ENCODE measurements at places on chromosomes 6 and 20.

- no peak for DNase-seq
These were observed 177.6 kb downstream of the SASH1 start for GRCh38 chr6:148520109-148520841.

GRCh38 chr6:31579546-31580437, 2.4 kb downstream of the LTB start:
- no peak for DNase-seq

DNA sequence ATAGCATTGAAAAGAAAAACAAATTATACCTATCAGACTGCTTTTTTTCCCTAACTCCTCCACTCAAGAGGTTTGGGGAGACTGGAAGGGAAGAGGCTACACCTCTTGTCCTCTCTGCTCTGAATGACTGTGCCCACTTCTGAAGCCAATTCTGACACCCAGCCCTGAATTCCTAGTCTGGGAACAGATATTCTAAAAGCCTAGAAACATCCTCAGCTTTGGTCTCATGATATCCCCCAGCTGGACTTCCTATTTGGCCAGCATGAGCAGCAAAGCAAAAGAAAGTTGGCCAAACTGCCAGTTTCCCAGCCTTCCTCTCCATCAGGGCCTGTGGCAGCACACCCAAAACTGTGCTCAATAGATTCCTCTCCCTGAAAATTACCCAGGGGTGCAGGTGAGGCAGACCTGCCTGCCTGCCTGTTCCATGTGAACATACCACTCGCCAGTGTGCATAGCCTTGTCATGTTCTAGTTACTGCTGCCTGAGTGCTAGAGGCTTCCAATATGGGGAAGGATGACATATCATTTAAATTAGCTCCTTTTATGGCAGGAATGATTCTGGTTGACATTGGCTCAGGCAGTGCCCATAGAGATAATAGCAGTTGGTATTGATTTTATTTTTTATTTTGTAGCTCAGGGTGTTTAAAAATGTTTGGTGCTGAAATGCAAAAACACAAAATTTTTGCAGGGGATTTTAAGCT, 152.1 kb upstream of the RIN2 start:
- no peak for DNase-seq

GRCh38 chr6:137726582-137726981, 140.5 kb upstream of the TNFAIP3 start:
- DNase-seq, result no peak

- DNase-seq, result no peak
These were observed 85.7 kb upstream of the CST7 start for GRCh38 chr20:24863356-24863755.

GRCh38 chr6:72976484-72976883, 248.8 kb downstream of the KHDC1L start:
- no peak for DNase-seq

DNA sequence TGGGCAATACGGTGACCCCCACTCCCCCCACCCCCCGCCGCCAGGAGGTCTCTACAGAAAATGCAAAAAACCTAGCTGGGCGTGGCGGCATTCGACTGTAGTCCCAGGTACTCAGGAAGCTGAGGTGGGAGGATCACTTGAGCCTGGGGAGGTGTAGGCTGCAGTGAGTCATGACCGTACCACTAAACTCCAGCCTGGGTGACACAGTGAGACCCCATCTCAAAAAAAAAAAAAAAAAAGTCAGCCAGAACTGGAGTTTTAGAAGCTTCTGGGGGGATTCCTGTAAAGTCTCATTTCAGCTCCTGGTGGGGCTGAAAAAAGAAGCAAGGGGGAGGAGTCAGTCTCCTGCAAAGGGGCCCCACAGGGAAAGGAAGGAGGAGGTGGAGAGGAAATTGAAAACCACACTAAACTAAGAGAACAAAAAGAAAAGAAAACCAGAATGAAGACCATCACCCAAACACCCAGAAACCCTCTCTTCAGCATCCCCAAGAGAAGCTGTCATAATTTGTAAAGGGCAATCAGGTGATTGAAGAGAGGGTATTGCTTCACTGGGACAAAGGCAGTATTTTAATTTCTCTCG, 50.4 kb downstream of the NOL4L start:
- DNase-seq, result no peak

DNA sequence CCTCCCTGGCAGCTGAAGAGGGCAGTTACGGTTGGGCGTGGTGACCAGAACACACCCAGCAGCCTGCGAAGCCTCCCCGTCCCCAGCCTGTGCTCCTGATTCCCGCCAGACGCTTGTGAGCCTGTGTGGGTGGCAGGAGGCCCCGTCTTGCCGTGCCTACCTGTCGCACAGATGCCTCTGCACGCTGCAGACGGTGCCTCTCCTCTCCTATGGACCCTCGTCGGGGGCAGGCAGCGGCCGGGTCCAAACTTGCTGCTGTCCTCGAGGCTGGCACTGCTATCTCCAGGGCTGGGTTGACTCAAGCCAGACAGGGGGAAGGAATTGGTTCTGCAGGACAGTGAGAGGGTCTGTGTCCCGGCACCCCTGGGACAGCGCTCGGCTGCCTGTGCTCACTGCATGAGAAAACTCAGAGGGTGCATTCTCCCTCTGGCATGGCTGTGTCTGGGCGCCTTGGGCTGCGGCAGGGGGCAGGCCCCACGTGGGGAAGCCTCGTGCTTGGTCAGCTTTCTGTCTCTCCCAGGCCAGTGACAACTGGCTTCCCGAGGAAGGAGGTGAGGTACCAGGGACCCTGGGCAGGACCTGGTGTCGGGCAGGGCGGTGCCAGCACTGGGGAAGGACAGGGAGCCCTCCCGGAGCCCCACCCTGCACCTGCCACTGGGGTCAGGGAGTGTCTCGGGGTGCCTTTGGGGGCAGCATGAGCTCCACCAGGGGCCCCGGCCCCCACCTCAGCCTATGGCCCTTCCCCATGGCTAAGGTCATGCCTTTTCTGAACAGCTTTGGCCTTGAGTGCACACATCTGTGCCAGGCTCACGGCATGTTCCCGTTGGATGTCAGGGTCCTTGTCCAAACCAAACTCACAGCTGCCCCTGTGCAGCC, 127.5 kb downstream of the TAF4 start:
- no peak for DNase-seq
